Activated effector memory CD4-positive, alpha-beta T cell treated with Interleukin-2 at 50 U/mL for 16 hours (primary cell): ENCODE measurements at places on chromosomes 2 and 18.

DNA sequence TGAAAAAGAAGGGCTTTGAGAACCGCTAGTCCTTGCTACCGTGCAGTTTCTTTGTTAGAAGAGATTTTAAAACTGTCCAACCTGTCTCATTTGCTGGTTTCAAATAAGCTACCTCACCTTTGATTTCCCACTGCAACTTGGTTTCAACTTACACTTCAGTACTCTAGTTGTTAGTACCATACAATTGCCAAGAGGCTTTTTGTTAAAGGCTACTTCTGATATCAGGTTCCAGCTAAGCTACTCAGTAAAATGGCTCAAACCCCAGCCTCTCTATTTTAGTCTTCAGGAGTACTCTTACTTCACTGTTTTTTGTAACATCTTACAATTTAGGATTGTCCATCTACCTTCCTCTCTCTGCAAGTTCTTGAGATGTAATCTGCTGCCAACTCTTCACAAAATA, 91.6 kb downstream of the INO80D start:
- no peak for DNase-seq

DNA sequence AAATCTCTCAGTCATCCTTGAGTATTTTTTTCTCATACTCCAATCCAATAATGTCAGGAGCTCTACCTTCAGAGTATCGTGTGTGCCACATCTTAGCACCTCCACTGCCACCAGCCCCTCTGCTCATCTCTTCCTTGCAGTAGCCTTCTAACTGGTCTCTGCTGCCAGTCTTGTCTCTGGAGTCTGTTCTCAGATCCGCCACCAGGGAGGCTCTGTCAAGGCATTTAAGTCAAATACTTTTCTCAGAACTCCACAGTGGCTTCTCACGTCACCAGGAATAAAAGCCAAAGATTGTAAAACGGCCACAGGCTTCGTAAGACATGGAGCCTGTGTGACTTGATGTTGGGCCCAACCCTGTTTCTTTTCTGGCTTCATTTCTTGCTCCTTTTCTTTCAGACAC, 7.1 kb downstream of the UNC50 start:
- no peak for DNase-seq

GRCh38 chr2:207911215-207911614, 114.1 kb downstream of the PLEKHM3 start:
- DNase-seq = no peak

GRCh38 chr2:149787206-149787605, 199.6 kb upstream of the MMADHC start:
- no peak for DNase-seq

GRCh38 chr2:132692816-132693215, 22.8 kb upstream of the LYPD1 start:
- DNase-seq = no peak

GRCh38 chr2:10346929-10347561, 44.3 kb downstream of the HPCAL1 start:
- DNase-seq = no peak

DNA sequence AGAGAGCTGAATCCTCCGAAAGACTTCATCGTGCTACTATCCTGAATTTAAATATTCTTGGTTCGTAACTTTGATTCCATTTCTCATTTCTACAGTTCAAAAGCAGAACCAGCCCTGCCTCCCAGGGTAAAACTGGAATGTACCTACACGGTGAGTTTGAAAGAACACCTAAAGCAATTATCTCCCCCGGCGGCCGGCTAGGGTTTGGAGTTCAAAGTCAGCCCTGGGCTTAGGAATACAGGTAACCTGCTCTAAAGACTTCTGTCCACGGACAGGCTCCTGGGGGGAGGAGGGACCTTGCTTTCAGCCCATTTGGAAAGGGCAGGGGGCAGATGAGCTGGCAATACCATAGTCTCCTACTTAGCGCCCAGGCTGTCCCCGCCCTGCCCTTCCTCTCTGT, 32.3 kb downstream of the CYP27C1 start:
- DNase-seq = no peak

GRCh38 chr18:56256659-56257058, 381.7 kb downstream of the TXNL1 start:
- no peak for DNase-seq

DNA sequence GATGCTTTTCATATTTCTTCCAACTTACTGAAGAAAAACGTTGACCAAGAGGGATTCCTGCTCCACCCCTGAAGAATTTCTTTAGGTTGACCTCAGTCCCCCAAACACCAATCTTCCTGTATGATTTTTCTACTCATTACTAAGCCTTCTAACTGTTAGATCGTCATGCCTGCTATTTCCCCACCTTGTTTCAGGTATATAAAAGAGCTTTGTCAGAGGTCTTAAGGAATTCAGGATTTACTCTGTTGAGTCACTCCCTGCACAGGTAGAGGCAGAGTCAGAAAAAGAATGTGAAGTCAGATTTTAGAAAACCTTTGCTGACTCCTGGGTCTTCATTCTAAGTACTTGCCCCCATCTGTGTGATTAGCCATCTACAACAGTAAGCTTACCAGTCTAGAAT, 83.8 kb upstream of the NOSTRIN start:
- no peak for DNase-seq

- DNase-seq = no peak
These were observed 843.0 kb downstream of the DPP10 start for GRCh38 chr2:115285416-115285815.

- peak; percentile 32 for DNase-seq
These were observed 2.3 kb downstream of the EGR4 start for GRCh38 chr2:73291093-73291460.

DNA sequence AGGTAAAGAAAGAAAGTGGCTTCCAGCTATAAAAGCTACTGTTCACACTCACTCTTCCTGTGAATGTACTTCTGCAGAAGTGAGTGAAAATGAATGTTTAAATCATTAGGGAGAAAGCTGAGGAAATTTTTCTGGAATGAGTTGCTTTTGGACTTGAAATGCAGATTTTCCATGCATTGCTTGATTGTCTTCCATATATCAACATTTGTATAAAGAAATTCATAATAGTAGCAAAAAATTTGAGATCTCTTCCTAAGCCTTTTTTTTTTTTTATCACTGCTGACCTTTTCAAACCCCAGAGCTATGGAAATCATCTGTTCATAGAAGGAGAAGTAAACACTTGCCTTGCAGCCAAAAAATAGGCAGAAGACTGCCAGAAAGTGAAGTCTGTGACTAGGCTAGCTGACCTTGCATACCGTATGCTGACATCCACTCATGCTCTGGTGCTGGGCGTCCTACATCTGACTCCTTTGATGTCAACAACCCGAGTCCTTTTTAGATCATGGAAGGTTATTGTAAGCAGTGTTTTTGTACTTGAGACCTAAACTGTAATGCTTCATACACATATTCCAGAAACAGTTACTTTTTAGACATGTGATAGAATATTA, 154.5 kb upstream of the RASGRP3 start:
- DNase-seq = no peak

- DNase-seq = no peak
These were observed 198.7 kb downstream of the MCFD2 start for GRCh38 chr2:46716927-46717326.
